ENCODE measurements at places on chromosomes 3 and 15. TPM values are rescaled to one million over a fixed set of nuclear protein-coding genes. Genes with fewer than 3 reads are reported as not detected.

C3orf49 gene
- total RNA-seq: not detected

GRCh38 chr3:8524249-8524648 lies 22.6 kb downstream of the LMCD1 start:
- no peak for DNase-seq

RLBP1 gene
- total RNA-seq: not detected

DNA sequence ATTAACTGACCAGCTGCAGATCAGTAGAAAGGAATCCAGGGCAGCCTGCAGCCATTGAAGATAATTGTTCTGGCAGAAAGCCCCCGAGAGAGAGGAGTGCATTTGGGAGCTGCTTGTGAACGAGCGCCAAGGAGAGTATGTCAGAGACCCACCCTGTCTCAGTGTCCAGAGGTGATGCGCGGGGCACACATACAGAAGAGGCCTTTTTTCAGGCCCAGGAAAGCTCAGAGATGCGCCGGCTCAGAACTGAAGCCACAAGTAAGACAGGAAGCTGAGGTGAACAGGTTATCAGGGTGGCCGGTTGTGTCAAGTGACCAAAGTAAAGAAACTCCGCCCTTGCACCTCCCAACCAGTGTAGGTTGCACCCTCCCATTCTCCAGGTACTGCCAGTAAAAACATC lies 59.8 kb upstream of the HEG1 start:
- no peak for DNase-seq

DNA sequence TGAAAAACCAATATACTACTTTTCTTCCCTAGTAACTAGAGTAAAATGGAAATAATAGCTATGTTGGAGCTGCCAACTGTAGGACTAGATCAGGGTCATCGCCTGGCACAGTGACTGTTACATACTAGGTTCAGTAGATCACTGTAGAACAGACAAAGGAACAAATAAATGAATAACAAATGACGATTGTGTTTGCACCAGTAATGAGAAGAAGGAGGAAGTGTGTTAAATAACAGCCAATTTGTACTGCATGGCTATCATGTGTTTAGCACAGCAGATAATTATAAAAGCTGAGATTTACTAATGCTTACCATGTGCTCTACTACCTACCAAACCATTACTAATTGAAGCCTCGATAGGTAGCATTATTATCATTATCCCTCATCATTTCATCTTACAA lies 85.3 kb upstream of the FXR1 start:
- no peak for DNase-seq

DNA sequence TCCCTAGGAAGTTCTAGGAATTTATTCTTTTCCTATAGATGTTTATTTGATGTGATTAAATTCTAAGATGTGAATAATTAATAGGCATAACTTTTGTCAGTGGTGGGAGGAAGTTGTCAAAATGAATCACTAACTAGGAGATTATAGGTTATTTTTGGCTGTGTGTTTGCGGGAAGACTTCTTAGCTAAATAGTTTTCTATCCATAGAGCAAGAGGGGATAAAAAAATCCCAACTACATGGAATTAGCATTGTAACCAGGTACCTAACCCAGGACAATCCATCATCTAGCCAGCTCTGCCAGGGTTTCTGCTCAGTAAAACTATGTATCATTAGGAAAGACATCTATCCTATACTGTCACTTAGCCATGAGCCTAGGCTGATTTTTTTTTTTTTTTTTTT lies 23.9 kb downstream of the SLC30A4 start:
- no peak for DNase-seq

IL17RD gene
- 0.92 TPM for total RNA-seq

DNA sequence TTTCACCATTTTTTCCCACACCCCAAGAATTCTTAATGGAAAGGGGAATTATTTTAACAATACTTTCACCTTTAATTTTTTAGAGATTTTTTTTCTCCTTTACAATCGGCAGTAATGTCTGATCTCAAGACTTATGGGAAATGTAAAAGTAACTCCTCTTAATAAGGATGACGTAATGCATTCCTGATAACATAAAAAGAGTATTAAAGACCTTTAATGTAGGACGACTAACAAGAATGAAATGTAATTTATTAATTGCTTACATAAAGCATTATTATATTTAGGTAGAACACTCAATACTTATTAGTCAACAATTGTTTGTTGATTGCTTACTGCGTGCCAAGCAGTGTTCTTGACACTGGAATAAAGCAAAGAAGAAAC lies 416.8 kb upstream of the NAALADL2 start:
- no peak for DNase-seq

GRCh38 chr15:41795996-41796856 lies 21.9 kb downstream of the MAPKBP1 start:
- DNase-seq: no peak

DNA sequence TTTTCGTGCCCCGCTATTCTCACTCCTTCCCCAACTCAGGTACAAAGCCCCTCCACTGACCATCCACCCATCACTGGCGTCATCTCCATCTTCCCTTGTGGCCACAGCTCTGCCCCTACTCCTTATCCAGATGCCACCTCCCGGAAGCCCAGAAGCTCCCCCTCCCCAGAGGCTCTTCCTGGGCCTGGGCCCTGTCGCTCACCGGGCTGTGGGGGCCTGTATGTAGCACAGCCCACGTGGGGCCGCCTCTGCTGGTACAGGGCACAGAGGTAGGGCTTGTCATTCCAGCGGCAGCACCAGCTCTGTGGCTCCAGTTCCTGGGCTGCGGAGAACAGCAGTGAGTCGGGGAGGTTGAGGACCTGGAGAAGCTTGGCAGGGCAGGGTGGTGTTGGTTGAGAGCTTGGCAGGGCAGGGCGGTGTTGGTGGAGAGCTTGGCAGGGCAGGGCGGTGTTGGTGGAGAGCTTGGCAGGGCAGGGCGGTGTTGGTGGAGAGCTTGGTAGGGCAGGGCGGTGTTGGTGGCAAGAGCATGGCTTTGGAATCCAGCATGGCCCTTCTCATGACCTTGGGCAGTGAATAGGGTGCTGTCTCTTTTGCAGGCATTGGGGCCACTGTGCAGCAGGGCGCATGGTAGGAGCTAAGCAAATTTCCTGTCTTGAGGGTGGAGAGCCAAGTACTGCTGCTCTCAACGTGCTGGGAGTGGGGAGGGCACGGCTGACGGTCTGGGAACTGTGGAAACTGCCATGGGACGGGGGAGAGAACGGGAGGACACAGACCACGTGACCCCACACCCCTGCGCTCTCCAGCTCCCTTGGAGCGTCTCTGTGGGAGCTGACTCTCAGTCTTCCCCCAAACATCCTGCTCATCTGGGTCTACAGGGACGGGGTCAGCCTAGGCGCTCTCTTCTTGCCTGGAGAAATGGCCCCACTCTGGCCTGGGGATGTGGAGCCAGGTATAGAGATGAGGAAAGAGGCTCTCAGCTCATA lies 43.4 kb downstream of the MUC20 start:
- DNase-seq: no peak

DNA sequence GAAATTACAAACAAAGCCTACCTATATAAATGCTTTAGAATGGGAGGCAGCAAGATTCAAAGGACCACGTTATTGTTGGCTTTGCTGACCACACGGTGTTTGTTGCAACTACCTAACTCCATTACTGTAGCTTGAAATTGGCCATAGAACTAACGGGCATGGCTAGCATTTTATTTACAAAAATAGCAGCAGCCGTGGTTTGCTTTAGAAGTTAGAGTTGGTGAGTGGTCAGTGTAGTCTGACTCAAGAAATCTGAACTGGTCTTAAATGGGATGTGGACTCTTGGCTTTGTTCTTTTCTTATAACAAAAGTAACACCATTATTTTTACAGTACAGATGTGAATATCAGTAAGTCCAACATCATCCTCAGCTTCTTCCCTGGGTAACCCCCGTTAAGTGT lies 10.6 kb downstream of the ATP1B3 start:
- no peak for DNase-seq

DNA sequence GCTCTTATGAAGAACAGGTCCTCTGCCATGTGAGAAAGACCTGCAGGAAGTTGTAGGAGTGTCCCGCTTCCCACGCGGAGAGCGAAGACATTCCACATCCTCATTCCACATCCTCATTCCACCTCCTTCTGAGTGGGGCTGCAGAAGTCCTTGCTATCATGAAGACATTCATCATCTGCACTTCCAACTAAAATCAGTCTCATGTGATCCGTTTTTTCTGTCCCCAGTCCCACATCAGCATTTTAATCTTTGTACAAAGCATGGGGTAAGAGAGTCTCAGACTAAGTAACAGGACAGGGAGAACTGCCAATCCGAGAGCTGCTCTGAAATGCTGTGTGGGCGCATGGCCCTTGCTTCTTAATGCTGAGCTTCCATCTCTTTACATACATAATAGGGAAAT lies 227.2 kb downstream of the RSRC1 start:
- no peak for DNase-seq

NIT2 gene
- 23.5 TPM for total RNA-seq

GRCh38 chr3:56985878-56986277 lies 74.6 kb upstream of the SPATA12 start:
- DNase-seq: no peak

GNAT1 gene
- total RNA-seq: not detected

CLDN1 gene
- total RNA-seq: not detected

SSUH2 gene
- not detected for total RNA-seq

ADAMTS17 gene
- total RNA-seq: 0.11 TPM

DNA sequence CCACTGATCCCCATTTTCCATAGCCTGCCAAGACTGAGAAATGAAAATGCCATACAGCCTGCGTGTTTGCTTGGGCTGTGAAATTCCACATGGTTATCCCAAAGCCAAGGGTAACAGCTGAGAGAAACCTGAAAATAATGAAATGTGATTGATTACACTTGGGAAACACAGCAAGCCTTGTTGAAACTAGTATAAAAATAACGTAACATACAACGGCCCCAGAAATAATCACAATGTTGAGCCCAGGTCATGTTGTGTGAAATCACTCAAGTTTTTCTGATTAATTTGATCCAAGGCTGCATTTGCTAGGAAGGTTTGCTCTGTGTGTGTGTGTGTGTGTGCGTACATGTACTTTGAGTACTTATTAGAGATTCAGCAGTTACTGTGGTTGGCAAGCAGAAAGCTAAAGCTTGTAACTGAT lies 269.0 kb downstream of the OXSM start:
- no peak for DNase-seq

KNG1 gene
- total RNA-seq: not detected
